ENCODE measurements at places on chromosomes 7 and 10.

DNA sequence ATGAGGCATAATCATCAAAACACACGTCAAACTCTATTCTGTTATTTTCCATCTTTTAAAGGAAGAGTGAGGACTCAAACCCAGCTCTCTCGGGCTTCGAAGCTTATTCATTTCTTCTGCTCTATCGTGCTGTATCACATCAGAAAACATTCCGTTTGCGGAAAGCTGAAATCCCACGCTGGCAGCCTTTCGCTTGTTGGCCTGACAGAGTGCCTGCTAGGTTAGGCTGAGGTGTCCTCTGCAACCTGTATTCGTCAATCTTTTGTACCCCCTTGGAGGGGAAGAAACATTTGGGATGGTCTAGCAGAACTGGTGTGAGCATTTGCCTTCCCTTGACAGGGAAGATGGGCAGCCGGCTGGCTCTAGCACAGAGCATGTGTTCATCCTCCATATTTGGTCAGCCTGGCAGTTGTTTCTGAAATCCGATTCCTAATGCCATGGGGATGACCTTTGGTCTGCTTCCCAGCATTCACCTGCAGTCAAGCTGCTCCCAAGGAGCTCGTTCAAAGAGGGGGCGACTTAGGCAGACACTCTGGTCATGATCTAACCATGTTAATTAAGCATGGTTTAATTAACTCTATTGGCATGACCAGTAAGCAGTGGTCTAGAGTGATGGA is 55.2 kb downstream of the TACC2 start:
- DNase-seq: no peak

DNA sequence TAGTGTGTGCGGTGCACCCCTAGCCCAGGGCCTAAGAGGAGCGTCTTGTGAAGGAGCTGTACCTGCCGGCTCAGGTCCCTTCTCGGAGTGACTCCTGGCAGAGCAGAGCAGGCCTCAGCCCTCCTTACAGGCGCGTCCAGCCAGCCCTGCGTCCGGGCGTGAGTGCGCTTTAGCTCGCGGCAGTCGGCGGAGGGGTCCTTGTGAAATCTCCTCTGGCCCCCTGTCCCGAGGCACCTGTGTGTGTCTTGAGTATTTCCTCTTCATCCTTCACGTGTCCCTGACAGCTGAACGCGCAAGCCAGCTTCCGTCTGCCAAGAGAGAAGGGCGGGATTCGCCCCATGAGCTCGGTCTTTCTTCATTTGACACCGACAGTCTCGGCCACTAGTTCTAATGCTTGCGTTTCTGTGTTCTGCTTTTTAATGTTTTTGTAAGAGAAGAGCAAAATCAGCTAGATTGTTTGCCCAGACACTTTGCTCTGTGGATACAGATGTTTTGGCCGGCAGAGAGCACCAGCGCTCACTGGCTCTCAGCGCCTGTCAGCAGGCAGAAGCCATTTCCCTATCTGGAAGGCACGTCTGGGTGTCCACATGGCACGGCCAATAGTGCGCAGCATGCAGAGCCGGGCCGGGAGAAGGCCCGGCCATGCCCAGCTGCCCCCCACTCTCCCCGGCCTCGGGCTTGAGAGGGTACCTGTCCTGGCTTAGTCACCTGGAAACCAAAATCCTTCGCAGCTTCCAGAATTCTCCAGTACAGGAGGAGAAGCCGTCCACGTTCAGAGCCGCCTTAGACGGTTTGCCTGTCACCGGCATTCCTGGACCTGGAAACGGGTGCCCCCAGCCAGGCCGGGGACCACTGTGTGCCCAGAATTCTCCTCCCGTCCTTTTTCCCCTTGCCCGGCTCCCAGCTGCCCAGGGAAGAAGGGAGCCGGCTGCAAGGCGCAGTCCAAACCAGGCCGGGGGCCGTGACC is 7.0 kb downstream of the GET4 start:
- DNase-seq: no peak

DNA sequence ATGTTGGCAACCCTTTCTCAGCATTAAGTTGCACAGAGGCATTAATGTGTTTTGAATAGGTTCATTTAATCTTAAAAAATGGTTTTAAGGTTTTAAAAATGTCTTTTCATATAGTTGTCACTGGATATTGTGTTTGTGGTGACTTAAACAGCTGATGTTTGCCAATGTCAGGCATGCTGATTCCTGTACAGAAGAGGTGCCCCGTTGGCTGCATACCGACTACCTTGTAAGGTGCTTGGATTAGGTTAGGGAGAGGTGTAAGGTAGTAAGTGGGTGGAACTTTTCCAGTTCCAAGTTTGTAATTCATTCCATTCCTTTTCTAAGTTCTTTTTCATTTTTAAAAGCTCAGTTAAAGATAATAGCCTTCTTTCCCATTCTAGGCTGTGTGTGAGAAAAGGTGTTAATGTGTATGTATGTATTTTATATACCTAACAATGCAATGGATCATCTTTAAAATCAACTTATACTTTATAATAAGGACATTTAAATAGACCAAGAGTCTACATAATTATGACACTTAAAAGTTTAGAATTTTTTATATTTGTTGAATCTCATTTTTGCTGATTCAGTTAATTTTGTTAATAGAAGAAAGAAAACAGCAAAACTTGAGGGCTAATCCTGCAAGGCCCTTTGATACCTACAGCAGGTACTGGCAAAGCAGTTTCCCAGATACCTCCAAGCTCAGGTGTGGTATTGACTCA is 155.2 kb downstream of the LCOR start:
- no peak for DNase-seq

GRCh38 chr10:18332048-18332447 is 191.8 kb downstream of the CACNB2 start:
- no peak for DNase-seq

DNA sequence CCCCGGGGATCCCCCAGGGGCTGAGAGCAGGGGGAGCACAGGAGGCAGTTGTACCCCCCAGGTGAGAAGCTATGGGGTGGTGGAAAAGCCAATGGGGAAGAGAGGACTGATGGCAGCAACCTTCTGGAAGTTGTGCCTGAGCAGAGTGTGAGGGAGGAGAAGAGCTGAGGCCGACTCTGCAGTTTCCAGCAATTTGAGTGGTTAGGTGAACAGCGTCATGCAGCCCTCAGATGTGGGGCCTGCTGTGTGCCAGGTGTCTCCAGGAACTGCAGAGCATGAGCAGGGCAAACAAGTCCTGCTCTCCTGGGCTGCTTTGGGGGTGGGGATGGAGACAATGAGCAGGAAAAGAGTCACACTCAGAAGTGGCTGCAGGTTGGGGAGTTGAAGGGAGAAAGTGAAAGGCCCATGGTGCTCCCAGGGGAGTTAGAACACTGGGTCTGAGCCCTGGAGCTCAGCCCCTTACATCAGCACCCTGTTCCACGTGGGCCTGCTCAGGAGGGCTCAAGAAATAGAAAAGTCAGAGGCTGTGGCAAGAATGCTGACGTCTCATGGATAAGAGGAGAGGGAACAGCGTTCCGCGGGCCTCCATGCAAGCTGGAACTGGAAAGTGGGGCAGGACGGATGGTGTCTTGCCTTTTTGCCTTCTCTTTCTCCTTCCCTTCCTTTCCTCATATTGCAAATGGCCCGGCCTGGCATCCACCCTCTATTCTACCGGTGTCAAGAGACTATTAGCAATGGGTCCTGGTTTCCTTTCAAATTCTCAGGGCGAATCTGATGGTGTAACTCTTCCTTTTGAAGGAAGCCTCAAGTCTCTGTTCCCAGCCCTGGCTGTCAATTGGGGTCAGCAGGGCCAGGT is 4.0 kb upstream of the AFAP1L2 start:
- DNase-seq: no peak

Measured in osteocyte (in vitro differentiated cells).